NCI-H82 (cell line): ENCODE measurements at places on chromosomes 5 and 9.

- no peak for DNase-seq
Observed at GRCh38 chr5:82808960-82809359, 268.2 kb downstream of the TMEM167A start.

GRCh38 chr9:38747067-38747466 lies 27.1 kb upstream of the FAM240B start:
- DNase-seq: no peak

DNA sequence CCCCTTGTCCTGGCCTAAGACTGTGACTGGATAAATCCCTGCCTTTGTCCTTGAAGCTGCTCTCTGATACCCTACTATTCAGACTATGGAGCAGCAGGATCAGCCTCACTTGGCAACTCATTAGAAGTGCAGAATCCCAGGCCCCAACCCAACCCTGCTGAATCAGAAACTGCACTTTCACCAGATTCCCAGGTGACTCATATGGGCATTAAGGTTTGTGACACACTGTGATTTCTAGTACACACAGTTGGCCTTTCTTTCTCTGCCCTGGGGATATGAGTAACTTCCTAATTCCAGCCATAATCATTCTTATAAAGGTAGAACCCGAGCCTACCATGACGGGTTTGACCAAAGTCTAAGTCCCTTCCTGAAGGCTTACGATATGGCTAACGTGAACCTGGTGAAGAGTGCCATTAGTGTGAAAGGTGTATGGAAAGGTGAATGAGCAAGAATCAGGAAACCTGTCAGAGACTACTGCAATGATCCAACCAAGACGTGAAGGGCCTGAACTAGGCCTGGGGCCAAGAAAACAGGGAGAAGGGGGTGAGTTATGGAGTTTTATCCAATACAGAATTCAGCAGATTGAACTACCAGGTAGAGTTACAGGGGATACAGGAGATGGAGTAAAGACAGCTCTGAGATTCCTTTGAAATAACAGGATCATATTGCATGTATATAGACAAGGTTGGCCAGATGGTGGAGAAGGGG lies 533.0 kb downstream of the BNC2 start:
- DNase-seq: no peak

- DNase-seq: no peak
Observed at GRCh38 chr5:14028188-14028587, 83.7 kb upstream of the DNAH5 start.

DNA sequence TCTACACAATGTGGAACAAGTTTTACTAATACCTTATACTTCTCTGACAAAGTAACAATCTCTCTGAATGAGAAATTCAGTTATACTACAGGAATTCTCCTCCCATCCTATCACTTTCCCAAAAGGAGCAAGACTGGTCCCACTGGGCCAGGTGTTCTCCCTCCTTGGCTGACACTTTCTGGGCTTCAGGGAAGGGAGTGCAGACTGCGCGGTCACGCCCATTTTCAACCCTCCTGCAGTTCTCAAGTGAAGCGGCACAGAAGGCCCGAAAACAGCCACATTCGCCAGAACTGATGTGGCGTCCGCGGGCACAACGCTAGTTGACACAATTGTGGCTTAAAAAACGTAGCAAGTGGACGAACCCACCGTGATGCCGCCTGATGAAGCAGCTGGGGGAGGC lies 603 bp downstream of the SAXO1 start:
- DNase-seq: no peak

- no peak for DNase-seq
Observed at GRCh38 chr5:17910318-17910717, 276.1 kb downstream of the TAF11L14 start.

GRCh38 chr5:17482790-17483189 lies 15.2 kb upstream of the TAF11L2 start:
- no peak for DNase-seq

DNA sequence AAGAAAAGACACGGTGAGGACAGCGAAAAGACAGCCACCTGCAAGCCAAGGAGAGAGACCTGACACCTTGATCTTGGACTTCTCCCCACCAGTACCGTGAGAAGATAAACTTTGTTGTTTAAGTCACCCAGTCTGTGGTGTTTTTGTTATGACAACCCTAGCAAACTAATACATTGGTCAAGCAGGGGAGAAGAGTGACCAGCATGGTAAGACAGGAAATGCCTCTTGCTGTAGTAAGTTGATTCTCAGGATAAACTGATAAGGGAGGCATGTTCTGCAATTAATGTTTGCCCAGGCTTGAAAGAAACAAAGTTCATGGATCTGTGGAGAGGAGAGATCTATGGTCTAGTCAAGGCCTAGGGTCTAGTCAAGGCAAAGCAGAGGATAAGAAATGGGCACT lies 801.2 kb downstream of the MAT2B start:
- no peak for DNase-seq
